Retina (tissue), 1 donor: ENCODE measurements at places on chromosomes 5 and 9.

DNA sequence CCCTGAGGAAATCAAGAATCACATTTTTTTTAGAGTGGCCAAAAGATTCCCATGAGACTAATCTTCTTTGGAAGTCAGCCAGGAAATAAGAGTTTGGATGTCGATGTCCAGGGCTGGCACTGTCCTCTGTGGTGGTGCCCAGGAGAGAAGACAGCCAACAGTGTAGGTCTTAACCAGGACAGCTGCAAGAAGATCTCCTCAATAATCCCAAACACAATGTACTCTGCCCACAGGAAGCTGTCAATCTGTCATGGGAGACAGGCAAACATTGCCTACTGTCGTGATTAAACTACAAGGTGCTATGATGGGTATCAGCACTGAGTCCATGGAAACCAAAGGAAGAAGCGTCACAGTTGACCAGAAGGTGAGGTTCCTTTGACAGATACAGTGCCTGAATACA, 174.1 kb downstream of the PIK3R1 start:
- DNase-seq: no peak

GRCh38 chr9:16309469-16310271, 560.8 kb downstream of the BNC2 start:
- DNase-seq: peak; percentile 80

DNA sequence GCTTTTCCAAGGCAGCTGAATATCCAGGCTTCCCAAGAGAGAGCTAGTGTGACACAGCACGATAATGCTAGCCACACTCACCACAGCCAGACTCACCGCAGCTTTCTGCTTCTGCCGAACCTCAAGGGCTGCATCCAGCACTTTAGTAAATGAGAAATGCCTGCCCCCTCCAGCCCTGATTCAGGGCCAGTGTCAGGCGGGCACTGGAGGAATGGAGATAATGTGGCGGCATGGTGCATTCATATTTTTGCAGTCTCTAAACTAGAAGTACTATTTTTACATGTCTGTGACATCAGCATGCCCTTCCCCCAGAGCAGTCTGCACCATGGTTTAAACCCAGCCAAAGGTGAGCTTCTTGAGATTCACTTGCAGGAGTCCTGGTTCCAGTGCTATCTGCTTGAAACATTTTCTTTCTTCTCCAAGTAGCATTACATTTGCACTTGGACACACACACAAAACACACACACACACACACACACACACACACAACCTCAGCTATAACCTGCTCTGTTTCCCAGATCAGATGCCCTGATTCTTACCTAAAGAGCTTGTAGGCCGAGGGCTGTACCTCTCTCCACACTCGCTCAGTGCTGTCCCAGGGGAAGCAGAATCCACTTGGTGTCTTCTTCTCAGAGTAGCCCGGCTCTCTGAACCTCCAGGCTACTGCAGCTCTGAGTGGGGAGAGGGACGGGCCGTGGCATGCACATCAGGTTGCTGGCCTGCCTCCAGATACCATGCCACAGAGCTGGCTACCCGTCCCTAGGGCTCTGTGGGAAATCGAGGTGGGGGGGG, at the start of gene FGF1:
FGF1 (minus strand) TSS at position 673 of the 792 bp plus-strand sequence. CDS start 71,963 bp downstream, outside the sequence.
- DNase-seq: peak; percentile 61

- DNase-seq: no peak
Observed at GRCh38 chr5:133344266-133344665, 268.1 kb downstream of the FSTL4 start.

- DNase-seq: peak; percentile 61
Observed at GRCh38 chr9:128383007-128383753, 12.0 kb downstream of the URM1 start.

- DNase-seq: no peak
Observed at GRCh38 chr9:109198736-109199382, 31.8 kb upstream of the FRRS1L start.

DNA sequence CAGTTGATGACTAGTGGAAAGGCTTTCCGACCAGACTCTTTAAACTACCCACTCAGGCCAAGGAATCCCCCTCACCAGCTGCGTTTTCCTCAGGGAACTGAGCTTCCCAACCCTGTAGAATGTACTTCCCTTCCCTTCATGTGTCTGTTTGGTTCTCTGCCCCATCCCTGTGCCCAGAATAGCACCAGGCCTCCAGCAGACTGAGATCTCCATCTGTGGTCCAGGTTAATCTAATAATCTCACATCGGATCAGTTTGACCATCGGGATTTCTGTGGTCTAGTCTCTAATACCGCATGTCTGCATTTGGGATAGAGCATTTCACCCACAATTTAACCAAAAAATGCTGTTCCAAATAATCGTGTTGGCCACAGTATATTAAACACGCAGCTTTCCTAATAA, 237.2 kb downstream of the ROR2 start:
- DNase-seq: no peak

DNA sequence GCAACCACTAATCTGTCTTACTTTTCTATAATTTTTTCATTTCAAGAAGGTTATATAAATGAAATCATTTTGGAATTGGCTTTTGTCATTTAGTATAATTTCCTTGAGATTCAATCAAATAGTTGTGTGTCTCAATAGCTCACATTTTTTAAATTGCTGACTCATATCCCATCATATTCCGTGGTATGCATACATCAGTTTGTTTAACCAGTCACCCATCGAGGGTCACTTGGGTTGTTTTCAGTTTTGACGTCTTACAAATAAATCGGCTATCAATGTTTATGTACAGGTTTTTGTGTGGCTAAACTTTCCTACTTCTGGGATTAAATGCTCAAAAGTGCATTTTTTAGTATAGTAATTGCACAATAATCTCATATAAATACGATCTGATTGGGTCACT, 185.5 kb downstream of the TAF11L14 start:
- no peak for DNase-seq

GRCh38 chr9:70868041-70868440, 253.4 kb downstream of the TRPM3 start:
- DNase-seq: no peak

- no peak for DNase-seq
Observed at GRCh38 chr5:11400316-11400715, 503.9 kb downstream of the CTNND2 start.

DNA sequence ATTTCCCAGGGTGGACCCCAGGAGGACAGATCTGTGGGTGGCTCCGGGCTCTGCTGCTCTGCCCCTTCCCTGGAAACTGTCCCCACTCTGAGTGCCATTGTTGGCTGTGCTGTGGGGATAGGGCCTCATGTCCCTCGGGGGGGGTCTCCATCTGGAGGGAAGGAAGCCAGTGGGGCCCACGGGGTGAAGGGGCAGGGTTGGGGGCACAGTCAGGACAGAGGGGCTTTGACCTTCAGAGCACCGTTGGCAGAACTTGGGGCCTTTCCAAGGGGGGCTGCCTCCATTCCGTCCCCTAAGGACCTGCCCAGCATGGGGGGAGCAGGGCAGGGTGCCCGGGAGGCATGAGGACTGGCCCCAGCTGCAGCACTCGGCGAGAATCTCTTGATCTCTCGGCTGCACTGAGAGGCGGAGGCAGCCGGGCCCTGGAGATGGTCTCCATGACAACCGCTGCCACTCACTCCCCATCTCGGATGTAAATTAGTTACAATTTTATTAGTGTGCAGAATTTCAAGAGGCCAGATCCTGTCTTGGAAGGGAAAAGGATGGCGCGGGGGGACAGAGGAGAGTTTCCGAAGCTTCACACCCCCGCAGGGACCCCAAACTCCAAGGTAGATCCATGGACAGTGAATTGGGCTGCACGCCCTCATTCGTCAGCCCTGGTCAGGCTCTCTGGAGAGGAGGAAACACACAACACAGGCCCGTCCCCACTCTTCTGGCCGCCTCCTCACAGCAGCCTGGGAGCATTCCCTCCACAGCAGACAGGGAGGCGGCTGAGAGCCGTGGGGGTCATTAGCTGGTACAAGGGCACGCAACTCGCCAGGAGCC, 216.2 kb upstream of the IER5L start:
- peak; percentile 82 for DNase-seq

GRCh38 chr5:123951582-123951977, 439.6 kb downstream of the CSNK1G3 start:
- no peak for DNase-seq

GRCh38 chr5:151257731-151258181, 4.8 kb downstream of the GM2A start:
- no peak for DNase-seq
